Right atrium auricular region (tissue), 2 donors: ENCODE measurements at places on chromosomes 4 and X. TPM values are rescaled to one million over a fixed set of nuclear protein-coding genes. Genes with fewer than 3 reads are reported as not detected.

GRCh38 chr4:186676531-186677161 lies 47.0 kb downstream of the FAT1 start:
- DNase-seq = no peak

P2RY10 gene
- total RNA-seq = not detected

GAGE12F gene
- not detected for total RNA-seq

GRCh38 chr4:156933633-156934258 lies 37.9 kb downstream of the PDGFC start:
- DNase-seq = no peak

- DNase-seq = no peak
Observed at GRCh38 chr4:167930166-167930565, 162.2 kb upstream of the ANXA10 start.

GRCh38 chr4:82898322-82899243 lies 2.0 kb upstream of the THAP9 start:
- no peak for DNase-seq

PQBP1 gene
- total RNA-seq = 66.7 TPM

UGT8 gene
- 0.11 TPM for total RNA-seq

DNA sequence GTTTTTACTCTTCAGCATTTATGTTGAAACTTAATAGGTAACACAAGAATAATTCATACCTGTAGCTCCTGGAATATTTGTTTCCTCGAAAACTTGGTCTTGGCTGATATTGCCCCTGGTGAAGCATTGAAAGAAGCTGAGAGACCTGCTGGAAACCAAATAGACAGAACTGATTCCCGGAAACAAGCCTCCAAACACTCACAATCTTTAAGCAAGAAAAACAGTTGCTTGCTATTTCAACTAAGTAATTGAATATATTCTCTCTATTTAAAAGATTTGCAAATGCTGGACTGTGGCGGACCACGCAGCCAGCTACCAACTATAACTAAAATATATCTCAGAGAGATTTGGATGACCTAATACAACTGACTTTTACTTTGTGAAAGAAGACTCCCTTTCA lies 3.6 kb downstream of the PCDH18 start:
- DNase-seq = no peak

DNA sequence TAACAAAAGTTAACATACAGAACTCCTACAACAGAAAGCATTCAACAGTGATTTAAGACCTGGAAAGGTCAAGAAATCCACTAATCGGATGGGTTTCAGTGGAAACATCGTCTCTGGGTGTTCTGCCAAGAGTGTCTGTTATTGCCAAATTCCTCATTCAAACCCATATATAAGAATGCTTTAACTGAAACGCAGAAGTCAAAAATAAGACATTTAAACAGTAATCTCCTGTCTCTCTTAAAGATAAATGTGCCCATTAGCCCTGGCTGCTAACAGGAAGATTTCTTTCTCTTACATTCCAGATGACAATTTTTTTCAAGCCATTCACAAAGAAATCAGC lies 31.5 kb downstream of the DCTD start:
- no peak for DNase-seq

- DNase-seq = no peak
Observed at GRCh38 chrX:49003696-49004095, 1.6 kb upstream of the GRIPAP1 start.

DNA sequence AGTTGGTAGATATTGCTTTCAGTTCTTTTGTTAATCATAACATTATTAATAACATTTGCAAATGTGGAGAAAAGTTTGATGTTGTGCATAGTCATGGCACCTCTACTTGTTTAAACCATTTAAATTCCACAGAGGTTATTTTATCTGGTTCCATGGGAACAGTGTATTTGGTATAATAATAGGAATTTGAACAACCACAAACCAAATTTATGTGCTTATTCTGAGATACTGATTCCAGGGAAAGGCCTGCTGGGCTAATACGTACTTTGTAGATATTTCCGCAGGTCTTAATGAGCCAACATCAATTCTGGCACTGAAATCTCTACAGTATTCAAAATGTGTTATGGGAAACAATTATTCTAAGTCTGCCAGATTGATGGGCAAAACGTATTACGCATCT lies 319.0 kb downstream of the DKK2 start:
- no peak for DNase-seq

DNA sequence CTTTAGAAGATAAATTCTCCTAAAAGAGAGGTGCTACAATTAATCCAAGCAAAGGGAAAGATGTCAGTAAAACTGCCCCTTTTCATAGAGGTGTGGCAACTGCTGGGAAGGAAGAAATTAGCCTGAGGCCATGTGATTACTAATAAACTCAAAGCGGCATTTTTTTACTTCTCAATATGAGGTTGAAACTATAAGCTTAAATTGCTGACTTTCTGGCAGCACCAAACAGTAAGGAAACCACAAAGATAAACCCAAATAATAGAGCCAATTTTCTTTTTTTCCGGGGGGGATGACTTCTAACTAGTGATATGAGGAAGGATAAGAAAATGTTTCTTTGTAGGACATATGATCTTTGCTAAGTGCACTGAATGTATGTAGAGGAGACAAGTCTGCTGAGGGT lies 30.9 kb downstream of the AR start:
- no peak for DNase-seq

GRCh38 chrX:50442426-50443116 lies 28.1 kb downstream of the DGKK start:
- DNase-seq = no peak

IL13RA2 gene
- total RNA-seq = 0.44 TPM

GRCh38 chr4:62252728-62253127 lies 1052.6 kb downstream of the ADGRL3 start:
- no peak for DNase-seq

- no peak for DNase-seq
Observed at GRCh38 chrX:105263801-105264200, 43.3 kb upstream of the TEX13A start.

DNA sequence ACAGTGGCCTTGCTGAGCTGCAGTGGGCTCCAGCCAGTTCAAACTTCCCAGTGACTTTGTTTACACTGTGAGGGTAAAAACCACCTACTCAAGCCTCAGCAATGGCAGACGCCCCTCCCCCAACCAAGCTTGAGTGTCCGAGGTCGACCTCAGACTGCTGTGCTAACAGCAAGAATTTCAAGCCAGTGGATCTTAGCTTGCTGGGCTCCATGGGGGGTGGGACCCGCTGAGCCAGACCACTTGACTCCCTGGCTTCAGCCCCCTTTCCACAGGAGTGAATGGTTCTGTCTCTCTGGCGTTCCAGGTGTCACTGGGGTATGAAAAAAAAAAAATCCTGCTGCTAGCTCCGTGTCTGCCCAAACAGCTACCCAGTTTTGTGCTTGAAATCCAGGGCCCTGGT lies 168.9 kb upstream of the INTU start:
- no peak for DNase-seq

- no peak for DNase-seq
Observed at GRCh38 chrX:13965531-13965930, 64.2 kb downstream of the GEMIN8 start.

ITM2A gene
- 42.7 TPM for total RNA-seq

GRCh38 chr4:159269116-159269515 lies 166.2 kb downstream of the RAPGEF2 start:
- no peak for DNase-seq

CC2D2A gene
- 6.1 TPM for total RNA-seq

ZC4H2 gene
- total RNA-seq = 12.1 TPM

GPR82 gene
- not detected for total RNA-seq

GRCh38 chr4:40612283-40612682 lies 17.4 kb downstream of the RBM47 start:
- DNase-seq = no peak

- DNase-seq = no peak
Observed at GRCh38 chr4:161320377-161320776, 843.4 kb downstream of the FSTL5 start.

TXK gene
- total RNA-seq = 0.35 TPM
